GM20000 (cell line): ENCODE measurements at places on chromosomes 4 and X.
A peak's percentile ranks its signal among the peaks of the same experiment; 100 is the strongest.

DNA sequence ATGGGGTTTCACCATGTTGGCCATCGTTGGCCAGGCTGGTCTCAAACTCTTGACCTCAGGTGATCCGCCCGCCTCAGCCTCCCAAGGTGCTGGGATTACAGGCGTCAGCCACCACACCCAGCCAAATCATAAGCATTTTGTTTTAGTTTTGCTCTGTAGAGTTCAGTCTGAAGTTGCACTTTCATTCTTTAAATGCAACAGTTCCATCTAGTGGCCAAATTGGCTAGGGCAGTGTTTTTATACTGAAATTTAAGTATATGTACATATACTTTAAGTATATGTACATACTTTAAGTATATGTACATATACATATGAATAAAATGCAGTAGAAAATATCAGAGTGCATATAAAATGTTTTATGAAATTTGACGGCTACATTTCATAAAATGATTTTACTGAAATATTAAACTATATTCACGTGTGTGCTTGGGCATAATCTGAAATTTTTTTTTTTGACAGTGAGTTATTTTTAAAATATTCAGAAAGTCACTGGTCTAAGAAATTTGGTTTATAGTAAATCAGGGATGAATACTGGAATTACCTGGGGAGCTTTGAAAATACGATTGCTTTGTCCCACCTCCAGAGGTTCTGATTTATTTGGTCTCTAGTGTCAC is 145.5 kb downstream of the NWD2 start:
- DNase-seq: peak; percentile 49

- DNase-seq: no peak
These were observed 187.8 kb downstream of the TEX11 start for GRCh38 chrX:70720721-70721120.

- DNase-seq: no peak
These were observed 78.2 kb upstream of the DHX15 start for GRCh38 chr4:24662542-24662941.

- DNase-seq: no peak
These were observed at the start of gene PSAPL1 for GRCh38 chr4:7434766-7435150. Gene PSAPL1, minus strand, starts transcription at chr4:7434930. Its CDS starts 51 bp downstream, at chr4:7434879.

GRCh38 chr4:126705266-126705665 is 927.5 kb upstream of the INTU start:
- no peak for DNase-seq

- DNase-seq: no peak
These were observed 44.6 kb upstream of the HGFAC start for GRCh38 chr4:3397128-3397527.

- no peak for DNase-seq
These were observed 187.5 kb upstream of the TBC1D9 start for GRCh38 chr4:140943486-140944198.

DNA sequence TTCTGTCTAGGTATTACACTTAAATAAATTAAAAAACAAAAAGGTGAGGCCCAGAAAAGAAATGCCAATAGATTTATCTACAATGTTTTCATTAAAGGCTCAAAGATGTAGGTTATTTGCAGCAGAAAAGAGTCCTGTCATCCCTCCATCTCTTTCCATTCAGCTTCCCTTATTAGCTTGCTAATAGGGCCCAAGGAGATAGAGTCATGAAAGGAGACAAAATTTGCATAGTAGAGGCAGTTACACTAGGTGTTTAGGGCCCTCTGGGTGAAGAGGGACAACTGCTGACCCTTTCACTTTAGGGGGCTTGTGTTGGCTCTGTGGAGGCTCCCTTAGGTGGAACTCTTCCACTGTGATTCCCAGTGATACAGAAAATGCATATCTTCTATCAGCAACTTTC is 58.4 kb upstream of the TACR3 start:
- DNase-seq: no peak

DNA sequence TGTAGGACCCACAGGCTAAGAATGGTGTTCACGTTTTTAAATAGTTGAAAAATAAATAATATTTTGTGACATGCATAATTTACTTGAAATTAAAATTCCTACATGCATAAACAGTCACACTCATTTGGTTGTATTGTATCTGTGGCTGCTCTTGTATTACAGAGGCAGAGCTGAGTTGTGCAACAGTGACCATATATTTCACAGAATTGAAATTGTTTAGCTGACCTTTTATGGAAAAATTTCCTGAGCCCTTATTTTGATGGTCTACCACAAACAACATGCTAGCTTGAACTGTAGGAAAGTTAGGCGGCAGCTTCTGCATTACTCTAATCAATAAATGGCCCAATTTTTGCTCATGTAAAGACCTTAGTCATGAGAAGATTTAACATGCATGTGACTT is 633.4 kb upstream of the AADAT start:
- no peak for DNase-seq

DNA sequence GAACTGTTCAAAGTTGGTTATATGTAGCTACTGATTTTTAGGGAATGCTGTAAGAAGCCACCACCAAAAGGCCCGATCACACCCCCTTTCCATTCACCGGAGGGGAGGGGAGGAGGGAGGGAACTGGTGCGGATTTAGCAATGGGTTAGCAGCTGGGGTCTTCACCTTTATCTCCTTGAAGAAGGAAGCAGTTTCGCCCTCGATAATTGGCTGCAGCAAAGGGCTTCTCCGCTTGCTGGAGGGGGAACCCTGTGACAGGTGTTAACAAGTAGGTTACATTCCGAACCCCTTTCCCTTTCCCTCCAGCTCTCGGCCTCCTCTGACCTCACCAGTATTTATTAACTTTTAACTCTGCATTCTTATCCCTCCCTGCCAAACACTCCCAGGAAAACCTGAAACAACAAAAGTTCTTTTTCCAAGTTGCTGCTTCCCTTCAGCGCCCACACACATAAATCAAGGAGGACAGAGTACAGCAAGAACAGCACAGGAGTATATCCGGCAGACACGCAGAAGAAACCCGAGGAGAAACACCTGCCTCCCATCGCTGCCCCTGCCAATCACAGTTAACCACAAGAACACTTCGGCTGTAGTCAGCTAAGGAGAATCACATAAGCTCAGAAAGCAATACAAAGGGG is 39.8 kb upstream of the NAP1L5 start:
- DNase-seq: peak; percentile 50
